HFFc6 (cell line): ENCODE measurements at places on chromosomes 6 and 20.

DNA sequence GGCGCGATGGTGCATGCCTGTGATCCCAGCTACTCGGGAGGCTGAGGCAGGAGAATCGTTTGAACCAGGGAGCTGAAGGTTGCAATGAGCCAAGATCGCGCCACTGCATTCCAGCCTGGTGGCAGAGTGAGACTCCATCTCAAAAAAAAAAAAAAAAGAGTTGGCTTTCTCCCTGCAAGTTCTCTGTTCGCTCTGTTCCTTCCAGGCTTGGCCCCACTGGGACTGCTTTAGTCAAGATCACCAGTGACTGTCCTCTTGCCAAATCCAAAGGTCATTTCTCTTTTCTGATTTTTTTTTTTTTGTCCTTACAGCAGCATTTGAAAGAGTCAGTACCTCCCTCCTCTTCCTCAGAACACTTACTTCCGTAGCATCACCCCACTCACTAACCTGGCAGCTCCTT is 10.8 kb upstream of the GNRH2 start:
- DNase-seq: no peak

- DNase-seq: no peak
These were observed 26.1 kb upstream of the CD83 start for GRCh38 chr6:14091339-14091978.

- no peak for DNase-seq
These were observed 1168.4 kb upstream of the CITED2 start for GRCh38 chr6:140542863-140543262.

GRCh38 chr6:50889935-50890334 is 71.3 kb downstream of the TFAP2B start:
- DNase-seq: no peak
